ENCODE measurements at places on chromosomes 3 and 15. TPM values are rescaled to one million over a fixed set of nuclear protein-coding genes. Genes with fewer than 3 reads are reported as not detected.

MESP2 gene
- 1.3 TPM for total RNA-seq

TRIM42 gene
- not detected for total RNA-seq

SPESP1 gene
- total RNA-seq = 3.7 TPM

ZNF710 gene
- 10.1 TPM for total RNA-seq

PCSK6 gene
- total RNA-seq = not detected

GOLGA6A gene
- total RNA-seq = not detected

ST8SIA2 gene
- not detected for total RNA-seq

SCN11A gene
- total RNA-seq = not detected

NOX5 gene
- total RNA-seq = not detected

LZTFL1 gene
- total RNA-seq = 13.2 TPM

SOX14 gene
- total RNA-seq = not detected

MED12L gene
- total RNA-seq = 0.17 TPM

ROPN1 gene
- total RNA-seq = not detected

MUSTN1 gene
- total RNA-seq = not detected

GPR27 gene
- total RNA-seq = not detected

SAMMSON gene
- total RNA-seq = not detected

RBSN gene
- 16.1 TPM for total RNA-seq

All from bronchus fibroblast of lung (primary cell).